ENCODE measurements at places on chromosomes 3 and 15.

DNA sequence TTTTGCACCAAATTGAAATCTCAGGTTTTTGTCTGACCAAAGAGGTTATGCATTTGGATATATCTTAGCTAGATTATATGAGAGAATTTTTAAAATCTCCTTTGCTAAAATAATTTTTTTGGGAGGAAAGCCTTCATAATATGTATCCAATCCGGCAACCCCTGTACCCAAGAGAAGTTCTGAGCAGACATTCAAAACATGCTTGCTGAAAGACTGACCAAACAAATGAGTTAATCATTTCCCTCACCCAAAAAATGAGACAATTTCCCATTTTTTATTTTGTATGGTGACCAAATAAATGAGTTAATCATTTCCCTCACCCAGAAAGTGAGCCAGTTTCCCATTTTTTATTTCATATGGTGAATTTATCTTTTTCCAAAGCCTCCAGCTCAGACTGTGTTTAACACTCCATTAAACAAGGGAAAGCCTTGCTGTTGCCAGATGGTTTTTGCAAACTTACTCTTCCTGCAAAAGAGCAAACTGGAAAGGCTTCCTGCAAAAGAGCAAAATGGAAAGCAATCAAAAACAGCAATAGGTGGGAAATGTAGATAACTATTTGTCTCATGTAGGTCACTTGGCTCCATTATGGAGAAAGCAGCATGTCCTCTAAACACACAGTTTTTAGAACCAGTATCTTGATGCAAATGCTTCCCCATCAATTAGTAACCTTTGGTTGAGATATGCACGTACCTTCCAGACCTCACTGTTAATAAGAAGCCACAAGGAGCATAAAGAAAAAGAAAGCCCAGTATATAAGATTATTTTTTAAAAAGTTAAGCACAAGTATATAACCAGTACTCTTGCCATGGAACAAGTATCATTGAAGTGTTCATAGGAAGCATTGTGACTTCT, 78.4 kb upstream of the OSTN start:
- DNase-seq: no peak

GRCh38 chr15:62165793-62166375, 799 bp upstream of the C2CD4B start:
- no peak for DNase-seq

GRCh38 chr3:192675958-192676649, 51.2 kb downstream of the FGF12 start:
- no peak for DNase-seq

- no peak for DNase-seq
Measured at GRCh38 chr3:50359760-50360110, 414 bp upstream of the TMEM115 start.

GRCh38 chr3:195286115-195286872, 15.3 kb upstream of the XXYLT1 start:
- DNase-seq: no peak

DNA sequence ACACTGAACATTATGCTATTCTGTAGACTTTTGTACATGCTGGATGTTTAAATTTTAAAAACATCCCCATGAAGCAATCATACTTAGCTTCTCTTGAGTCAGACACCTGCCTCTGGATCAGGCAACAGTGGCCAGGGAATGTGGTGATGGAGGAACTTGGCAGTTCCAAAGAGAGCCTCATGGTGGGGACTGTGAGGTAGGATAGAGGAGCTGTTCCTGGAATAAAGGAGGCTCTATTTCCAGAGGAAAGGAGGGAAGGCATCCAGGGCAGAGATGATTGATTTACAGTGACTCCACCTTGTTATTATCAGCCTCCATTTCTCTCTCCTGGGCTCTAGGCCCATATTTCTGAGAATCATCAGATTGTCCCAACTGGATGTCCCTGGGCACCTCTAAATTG, 35.0 kb upstream of the ABHD17C start:
- no peak for DNase-seq

Measured in GM12892 (cell line).